Hematopoietic multipotent progenitor cell (in vitro differentiated cells): ENCODE measurements at places on chromosomes 2 and 18. TPM values are rescaled to one million over a fixed set of nuclear protein-coding genes. Genes with fewer than 3 reads are reported as not detected.

GRCh38 chr2:160952464-160953254 is 207.6 kb upstream of the TANK start:
- DNase-seq = no peak

VWA3B gene
- under 0.01 TPM for total RNA-seq

TBR1 gene
- total RNA-seq = under 0.01 TPM

GRCh38 chr2:16195681-16196070 is 255.3 kb downstream of the MYCN start:
- DNase-seq = no peak

GRCh38 chr2:59180111-59180510 is 939.0 kb upstream of the FANCL start:
- no peak for DNase-seq
